Epithelial cell of alveolus of lung (primary cell): ENCODE measurements at places on chromosomes 1 and 21. TPM values are rescaled to one million over a fixed set of nuclear protein-coding genes. Genes with fewer than 3 reads are reported as not detected.

Gene KIRREL1
- total RNA-seq: 81.5 and 110 TPM in 2 replicates

Gene KCNT2
- total RNA-seq: 3.1 and 4.8 TPM in 2 replicates

Gene SLC45A3
- 2.6 and 6.3 TPM in 2 replicates for total RNA-seq

Gene CR1L
- total RNA-seq: not detected in 2 replicates

Gene GRIK3
- total RNA-seq: not detected in 2 replicates

Gene PALMD
- 0.13 and 1.1 TPM in 2 replicates for total RNA-seq

Gene TFF1
- not detected in 2 replicates for total RNA-seq

Gene RGS8
- not detected in 2 replicates for total RNA-seq

Gene B3GALT2
- 0.24 and 1.8 TPM in 2 replicates for total RNA-seq

Gene CRYZL1
- 12.8 and 36.5 TPM in 2 replicates for total RNA-seq

Gene TMIGD3
- total RNA-seq: not detected in 2 replicates

Gene NOTCH2NLA
- 9.7 and 32.5 TPM in 2 replicates for total RNA-seq

Gene SPRR3
- not detected in 2 replicates for total RNA-seq

Gene S100A3
- total RNA-seq: 3.7 and 7.1 TPM in 2 replicates

Gene EXO1
- 5.6 and 8.7 TPM in 2 replicates for total RNA-seq

Gene NECTIN4
- 0.65 and 0.72 TPM in 2 replicates for total RNA-seq

Gene FMOD
- 4.7 and 18.1 TPM in 2 replicates for total RNA-seq

Gene GPR153
- total RNA-seq: 5.4 and 6.6 TPM in 2 replicates

Gene RGS18
- total RNA-seq: 0.52 and 1.3 TPM in 2 replicates

Gene LORICRIN
- total RNA-seq: not detected in 2 replicates

Gene TMEM240
- total RNA-seq: 4.4 and 10.3 TPM in 2 replicates

Gene SOX13
- total RNA-seq: 4.8 and 6.1 TPM in 2 replicates

Gene EIF2D
- 43.3 and 58.4 TPM in 2 replicates for total RNA-seq

Gene KCNE2
- not detected in 2 replicates for total RNA-seq

Gene KCNK2
- total RNA-seq: 1.7 and 5.0 TPM in 2 replicates

Gene MPC2
- total RNA-seq: 21.8 and 36.7 TPM in 2 replicates

Gene KCNA3
- total RNA-seq: 0.64 and 0.91 TPM in 2 replicates

Gene CFHR5
- not detected in 2 replicates for total RNA-seq

Gene RGS4
- 14.4 and 30.9 TPM in 2 replicates for total RNA-seq

Gene PCSK9
- total RNA-seq: 1.8 and 40.5 TPM in 2 replicates

Gene PIK3CD
- total RNA-seq: 6.8 and 20.3 TPM in 2 replicates

Gene DPM3
- 87.8 and 104 TPM in 2 replicates for total RNA-seq

Gene OLFML3
- total RNA-seq: 97.4 and 98.5 TPM in 2 replicates

Gene SLC66A1
- total RNA-seq: 16.6 and 21.3 TPM in 2 replicates

Gene HCN3
- 0.08 and 0.26 TPM in 2 replicates for total RNA-seq

Gene NFYC
- 32.7 and 38.5 TPM in 2 replicates for total RNA-seq

Gene SLC1A7
- total RNA-seq: 0.56 TPM in 1 of 2 replicates, not detected in the other

Gene CACYBP
- total RNA-seq: 69.9 and 82.1 TPM in 2 replicates

Gene CELA2A
- not detected in 2 replicates for total RNA-seq

Gene RUNX3
- 0.08 and 0.91 TPM in 2 replicates for total RNA-seq

Gene HPCAL4
- total RNA-seq: not detected in 2 replicates

Gene HLX
- total RNA-seq: 15.4 and 22.9 TPM in 2 replicates

Gene HSF2BP
- 0.48 and 1.0 TPM in 2 replicates for total RNA-seq

Gene KIF2C
- 19.3 and 40.6 TPM in 2 replicates for total RNA-seq

Gene NBPF4
- not detected in 2 replicates for total RNA-seq
